ENCODE measurements at places on chromosomes 2 and 18.

DNA sequence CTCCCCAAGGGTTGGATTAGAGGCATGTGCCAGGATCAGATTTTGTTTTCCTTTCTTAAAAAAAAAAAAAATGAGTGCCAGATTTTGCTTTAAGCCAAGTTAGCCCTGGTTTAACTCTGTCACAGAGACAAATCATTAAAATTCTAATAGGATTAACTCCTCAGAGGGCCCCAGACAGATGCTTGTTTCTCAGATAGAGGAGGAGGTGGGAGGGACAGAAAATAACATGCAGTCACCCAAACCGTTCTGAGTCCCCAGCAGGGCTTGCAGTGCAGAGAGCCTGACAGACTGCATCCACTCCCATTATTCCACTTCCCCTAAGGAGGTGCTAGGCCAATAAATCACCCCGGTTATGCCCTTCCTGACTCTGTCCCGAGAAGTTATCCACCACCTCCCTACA, 6.3 kb upstream of the PROKR1 start:
- DNase-seq = no peak

DNA sequence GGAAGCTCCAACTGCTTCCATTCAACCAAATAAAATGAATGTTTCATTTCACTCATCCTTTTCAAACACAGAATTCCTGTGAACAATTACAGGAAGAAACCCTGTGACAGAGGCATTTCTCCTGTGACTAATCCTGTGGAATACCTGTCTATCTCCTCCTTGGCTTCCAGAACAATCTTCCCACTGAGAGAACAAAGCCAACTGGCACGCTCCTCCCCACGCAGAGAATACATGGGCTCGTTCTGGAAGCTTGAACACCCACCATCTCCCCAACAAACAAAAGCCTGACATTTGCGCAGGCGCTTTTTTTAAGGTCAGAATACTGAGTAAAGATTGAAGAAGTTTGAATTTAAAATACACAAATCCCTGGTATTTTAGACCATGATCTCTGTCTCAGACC, 104.7 kb upstream of the SLC66A3 start:
- DNase-seq = no peak

DNA sequence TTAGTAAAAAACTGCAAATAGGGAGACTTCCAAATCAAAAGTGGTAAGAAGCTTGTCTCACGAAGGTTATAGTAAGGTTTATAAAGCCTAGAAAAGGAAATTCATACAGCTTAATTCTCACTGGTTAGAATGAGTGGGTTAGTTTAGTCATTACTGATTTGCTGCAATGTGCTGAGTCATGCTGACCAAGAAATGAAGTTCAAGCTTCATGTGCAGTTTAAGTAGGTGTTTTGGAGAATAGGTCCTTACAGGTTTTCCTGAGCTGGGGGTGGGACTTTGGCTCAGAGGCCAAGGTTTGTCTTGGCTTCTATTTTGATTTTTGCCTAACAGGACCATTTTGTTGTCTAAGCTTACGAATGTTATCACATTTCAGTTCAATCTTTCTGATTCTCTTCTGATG, 15.1 kb downstream of the CLIP4 start:
- DNase-seq = no peak

GRCh38 chr2:2719781-2720180, 388.7 kb upstream of the MYT1L start:
- DNase-seq = no peak

DNA sequence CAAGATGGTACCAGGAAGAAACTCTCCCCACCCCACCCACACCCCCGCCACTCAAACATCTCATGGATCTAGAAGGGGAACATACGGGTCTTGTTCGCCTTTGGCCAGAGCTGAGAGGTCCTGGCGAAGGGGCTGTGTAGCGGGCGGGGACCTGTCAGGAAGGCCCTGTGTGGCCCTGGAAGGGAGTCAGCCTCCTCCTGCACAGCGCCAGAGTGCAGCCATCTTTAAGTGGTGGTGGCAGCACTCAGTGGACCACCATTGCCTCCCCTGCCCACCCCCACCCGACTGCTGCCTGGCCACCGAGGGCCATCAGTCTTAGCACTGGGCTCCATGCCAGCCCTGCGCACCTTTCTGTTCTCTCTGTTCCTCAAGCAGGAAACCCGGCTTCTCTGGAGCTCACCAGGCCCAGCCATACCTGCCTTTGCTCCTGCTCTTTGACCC, 11.6 kb upstream of the FAHD2A start:
- DNase-seq = no peak

DNA sequence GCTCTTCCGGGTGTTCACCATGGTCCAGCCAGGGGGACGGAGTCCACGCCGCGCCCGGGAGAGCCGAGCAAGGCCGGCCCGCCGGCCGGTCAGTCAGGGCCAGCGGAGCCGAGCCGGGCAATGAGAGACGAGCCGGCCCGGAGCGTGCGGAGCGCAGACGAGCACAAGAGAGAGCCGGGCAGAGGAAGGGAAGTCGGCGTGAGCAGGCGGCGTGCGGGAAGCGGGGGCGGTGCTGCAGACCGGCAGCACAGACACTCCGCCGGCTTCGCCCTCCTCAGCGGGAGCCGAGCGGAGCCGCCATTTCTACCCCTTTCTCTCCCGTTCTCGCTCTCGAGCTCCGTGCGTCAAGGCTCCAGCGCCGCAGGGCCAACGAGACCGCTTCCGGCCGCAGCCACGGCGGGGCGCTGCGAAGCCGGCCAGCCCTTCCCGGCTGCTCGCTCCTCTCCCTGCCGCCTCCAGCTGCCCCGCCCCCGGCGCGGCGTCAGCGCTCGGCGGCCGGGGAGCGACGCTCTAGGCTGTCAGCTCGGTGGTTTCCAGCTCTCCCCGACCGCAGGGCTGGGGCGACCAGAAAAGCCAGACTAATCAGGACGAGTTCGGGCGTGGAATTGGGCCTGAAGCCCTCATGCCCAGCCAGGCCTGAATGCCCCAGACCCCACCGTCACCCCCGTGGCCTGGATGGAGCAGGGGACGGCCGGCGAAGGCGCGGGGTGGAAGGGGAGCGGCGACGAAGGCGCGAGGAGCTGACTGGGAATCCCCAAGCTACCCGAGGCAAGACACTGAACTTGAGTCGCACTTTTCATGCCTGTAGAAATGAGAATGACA, at the start of gene ATAD2B:
TSS of gene ATAD2B (minus strand) at position 374 of the 822 bp plus-strand sequence. CDS start at position 21, 353 bp downstream.
- DNase-seq = peak; percentile 84

DNA sequence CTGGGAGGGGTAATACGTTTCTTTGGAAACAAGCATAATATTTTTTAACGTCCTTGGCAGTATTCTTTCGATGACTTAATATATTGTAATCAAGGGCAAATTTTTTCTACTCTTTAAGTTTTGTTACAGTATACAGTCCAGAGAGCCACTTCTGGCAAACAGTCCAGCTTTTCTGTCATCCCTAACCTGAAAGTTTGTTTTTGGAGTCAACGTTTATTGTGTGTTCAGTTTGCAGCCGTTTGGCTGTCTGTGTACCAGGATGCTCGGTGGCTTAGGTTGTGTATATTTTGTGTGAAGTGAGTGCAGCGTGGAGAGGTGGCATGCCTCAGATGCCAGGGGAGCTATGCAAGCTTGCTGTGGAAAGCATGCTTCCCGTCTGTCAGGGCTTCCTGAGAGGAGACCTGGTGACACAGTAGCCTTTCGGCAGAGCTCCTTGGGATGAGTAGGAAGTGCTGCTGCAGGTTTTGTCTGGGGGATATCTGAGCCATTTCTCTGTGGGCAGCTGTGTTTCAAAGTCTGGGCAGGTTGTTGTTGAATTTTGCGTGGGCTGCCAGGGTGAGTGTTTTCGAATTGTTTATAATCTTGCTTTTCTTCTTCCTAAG, 14.7 kb downstream of the MAP3K20 start:
- DNase-seq = no peak

DNA sequence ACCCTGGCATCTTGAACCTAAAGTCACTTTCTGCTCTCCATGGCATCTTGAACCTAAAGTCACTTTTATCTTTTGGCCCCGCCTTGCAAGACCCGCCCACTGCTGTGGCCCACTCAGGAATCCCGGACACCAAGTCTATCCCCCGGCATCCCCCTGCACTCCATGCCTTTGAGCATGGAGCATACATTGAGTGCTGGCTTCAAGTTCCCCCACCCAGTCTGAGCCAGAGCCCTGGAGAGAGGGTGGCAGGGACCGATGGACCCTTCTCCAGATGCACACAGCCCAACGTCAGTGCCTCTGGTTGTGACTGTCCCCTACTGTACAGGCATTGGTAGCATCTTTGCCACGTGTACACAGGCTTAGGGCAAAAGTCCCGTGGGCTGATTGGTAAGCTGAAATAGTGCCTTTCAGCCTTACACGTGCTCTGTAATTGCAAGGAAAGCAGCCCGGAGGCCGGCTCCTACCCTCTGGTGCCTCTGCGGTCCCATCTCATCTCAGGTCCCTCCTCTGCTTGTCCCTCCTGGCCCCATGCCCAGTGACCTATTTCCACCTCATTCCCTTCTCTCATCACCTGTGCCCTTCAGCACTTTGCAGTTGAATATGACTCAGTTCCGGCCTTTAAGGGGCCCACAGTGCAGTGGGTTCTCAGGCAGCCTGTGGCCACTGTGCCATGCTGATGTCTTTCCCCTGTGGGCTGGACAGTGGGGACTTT, 154.0 kb downstream of the INHBB start:
- no peak for DNase-seq

DNA sequence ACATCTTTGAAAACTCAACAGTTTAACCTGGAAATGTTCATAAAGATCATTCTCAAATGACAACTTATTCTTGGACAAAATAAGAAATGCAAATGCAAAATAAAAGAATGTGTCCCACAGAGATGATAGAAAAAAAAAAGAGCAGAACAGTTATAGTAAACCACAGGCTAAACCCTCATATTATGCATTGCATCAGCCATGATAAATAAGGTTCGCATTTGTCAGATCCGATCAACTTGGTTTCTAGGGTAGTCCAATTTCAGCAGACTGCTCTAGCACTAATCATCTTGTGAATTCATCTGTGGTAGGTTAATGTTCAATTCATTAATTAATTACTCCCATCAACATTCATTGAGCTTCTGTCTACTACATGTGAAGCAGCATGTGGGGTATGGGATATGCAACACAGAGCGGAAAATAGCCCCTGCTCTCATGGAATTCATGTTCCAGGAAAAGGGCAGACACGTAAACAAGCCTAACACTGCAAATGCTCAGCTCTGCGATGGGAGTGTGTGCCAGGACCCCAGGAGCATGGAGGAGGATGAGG, 316.2 kb upstream of the REV1 start:
- DNase-seq = no peak

GRCh38 chr18:31624892-31625640, 33.4 kb downstream of the TTR start:
- no peak for DNase-seq

DNA sequence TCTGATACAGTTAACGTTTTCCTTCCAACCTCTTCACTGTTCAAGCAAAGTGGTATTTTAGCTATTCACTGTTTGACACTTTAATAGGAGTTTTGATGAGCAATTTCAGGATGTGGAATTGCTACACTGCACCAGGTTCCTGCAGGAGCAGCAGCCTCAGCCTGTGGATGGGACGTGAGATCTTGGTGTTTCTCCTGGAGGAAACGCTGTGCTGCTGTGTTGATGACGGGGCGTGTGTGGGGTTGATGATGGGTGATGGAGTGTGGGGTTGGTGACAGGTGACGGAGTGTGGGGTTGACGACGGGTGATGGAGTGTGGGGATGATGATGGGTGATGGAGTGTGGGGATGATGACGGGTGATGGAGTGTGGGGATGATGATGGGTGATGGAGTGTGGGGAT, 98.9 kb downstream of the RTP5 start:
- no peak for DNase-seq

GRCh38 chr18:46152808-46153617, 48.8 kb downstream of the HAUS1 start:
- DNase-seq = no peak

DNA sequence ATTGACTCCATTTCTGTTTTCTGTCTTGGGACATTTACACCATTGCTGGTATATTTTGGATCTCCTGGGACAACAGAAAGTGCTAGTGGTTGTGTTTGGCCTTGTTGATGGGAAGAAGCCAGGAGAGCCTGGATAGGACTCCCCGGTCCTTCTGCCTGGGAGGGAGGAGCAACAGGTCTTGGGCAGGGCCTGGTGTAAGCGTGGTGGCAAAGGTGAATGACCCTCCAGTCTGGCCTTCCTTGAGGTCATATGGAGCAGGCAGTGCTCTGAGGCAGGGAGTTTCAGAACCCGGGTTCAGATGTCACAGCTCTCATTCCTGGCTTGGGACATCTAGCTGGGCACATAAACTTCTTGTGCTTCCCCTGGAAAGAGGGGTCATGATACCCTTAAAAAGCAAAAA, 56.0 kb upstream of the RBM44 start:
- no peak for DNase-seq

DNA sequence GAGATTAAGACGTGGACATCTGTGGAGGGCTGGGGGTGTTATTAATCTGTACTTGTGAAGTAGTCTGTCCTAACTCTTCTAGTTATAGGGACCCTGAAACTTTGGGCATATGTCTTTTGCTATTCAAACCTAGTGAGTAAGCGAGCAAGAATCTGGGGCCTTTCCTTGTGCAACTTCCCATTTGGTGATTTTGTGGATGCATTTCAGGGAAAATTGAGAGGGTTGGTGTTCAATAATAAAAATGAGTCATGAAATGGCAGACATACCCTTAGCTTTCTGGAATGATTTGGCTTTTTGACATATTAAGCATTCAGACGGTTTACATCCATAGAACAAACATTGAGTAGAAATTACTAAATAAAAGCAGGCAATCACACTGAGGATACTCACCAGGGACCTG, 17.0 kb downstream of the COL4A4 start:
- DNase-seq = no peak

- no peak for DNase-seq
These were observed 44.3 kb downstream of the AQP4 start for GRCh38 chr18:26821181-26821580.

DNA sequence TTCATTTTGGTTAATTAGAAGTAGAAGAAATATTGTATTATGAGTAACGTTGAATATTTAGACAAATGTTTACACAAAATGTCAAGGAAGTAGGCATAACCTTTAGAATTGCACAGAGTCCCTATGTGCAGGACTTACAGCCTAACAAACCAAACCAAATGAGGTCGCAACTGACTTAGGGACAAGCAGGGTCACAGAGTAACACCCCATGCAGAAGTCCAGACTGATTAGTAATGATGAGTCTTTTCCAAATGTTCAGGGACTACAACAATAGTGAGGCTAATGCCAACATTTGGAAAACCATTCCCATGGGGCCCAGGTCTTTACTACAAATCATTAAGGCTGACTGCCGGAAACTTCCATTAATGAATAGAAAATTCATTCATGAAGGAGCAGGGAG, 452.5 kb upstream of the CHAC2 start:
- DNase-seq = no peak

DNA sequence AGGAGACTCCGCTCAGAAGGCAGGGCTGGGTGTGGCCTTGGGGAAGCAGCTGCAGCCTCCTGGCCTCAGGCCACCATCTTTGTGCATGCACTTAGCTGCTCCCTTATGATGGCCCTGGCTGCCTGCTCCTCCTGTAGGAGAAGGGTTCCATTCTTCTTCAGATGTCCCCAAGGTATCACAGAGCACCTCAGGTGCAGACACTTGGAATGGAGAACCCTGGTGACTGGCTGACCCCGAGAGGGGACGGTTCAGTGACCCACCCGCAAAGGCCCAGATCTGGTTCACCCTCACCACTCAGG, 9.6 kb downstream of the GPAT2 start:
- no peak for DNase-seq

GRCh38 chr2:112658839-112659667, 13.3 kb downstream of the SLC20A1 start:
- DNase-seq = no peak

GRCh38 chr2:106839849-106840595, 45.9 kb downstream of the ST6GAL2 start:
- no peak for DNase-seq

- no peak for DNase-seq
These were observed 48.4 kb downstream of the CNGA3 start for GRCh38 chr2:98394595-98395153.

- no peak for DNase-seq
These were observed 80.3 kb upstream of the TTC39C start for GRCh38 chr18:23934252-23934651.

- DNase-seq = no peak
These were observed 40.3 kb downstream of the ST6GAL2 start for GRCh38 chr2:106845716-106846115.
